ENCODE measurements at places on chromosomes 5 and 9. TPM values are rescaled to one million over a fixed set of nuclear protein-coding genes. Genes with fewer than 3 reads are reported as not detected.

Gene NMUR2
- not detected for total RNA-seq

Gene NRG2
- 0.73 TPM for total RNA-seq

Gene NR2F1-AS1
- total RNA-seq = 31.4 TPM

Gene ELOVL7
- total RNA-seq = 0.33 TPM
